ENCODE measurements at places on chromosomes 1 and 21.

DNA sequence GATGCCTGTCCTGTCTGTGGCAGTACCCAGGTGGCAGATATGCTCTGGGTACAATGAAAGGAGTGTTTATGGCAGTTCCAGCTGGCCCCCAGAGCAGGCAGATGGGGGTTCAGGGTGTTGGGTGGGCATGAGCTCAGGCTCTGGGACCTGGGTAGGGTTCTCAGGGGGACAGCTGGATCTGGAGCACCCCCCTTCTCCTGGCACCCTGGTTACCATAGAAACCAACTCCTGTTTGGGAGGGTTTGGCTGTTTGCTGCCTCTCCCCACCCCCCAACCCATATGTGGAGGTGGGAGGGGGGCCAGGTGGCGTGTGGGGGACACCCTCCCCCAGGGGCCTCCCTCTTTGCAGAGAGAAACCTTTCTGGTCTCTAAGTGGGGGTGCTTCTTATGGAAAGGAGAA, 7.1 kb downstream of the FOXO6 start:
- no peak for DNase-seq

DNA sequence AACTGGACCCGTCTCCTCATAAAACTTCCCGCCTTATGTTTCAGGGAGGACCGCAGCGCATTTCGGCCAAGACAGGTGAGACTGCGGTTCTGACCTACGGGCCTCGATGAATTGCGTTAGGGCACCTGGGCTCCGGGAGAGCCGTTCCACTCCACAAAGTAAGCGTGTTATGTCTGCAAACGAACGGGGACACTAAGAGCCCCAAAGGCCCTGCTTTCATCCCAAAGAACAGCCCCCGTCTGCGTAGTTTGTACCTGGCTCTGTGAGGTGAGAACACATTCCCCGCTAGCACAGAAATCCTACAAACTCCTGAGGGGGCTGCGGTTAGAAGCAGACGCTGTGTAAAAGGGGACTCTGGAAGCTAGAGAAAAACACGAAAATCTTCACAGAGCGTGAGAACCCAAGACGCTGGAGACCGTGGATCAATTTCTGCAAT, 41.6 kb upstream of the PPIAL4F start:
- no peak for DNase-seq

GRCh38 chr1:224427346-224427745, 7.3 kb downstream of the WDR26 start:
- no peak for DNase-seq

DNA sequence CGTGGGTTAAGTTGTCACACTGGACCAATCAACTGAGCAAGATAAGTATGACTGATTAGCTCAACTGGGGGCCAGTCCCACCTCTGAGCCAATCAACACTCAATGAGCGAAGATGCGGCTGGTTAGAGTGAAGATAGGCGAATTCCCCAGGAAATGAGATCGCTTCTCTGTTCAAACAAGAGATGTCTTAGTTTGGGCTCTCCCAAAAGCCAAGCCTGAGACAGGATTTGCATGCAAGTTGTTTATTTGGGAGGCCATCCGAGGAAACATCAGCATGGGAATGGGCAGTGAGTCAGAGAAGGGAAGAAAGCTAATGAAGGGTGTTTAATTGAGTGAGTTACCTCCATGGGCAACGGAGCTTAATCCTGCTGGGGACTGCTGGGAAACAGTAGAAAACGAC, 4.9 kb upstream of the GJB5 start:
- no peak for DNase-seq

DNA sequence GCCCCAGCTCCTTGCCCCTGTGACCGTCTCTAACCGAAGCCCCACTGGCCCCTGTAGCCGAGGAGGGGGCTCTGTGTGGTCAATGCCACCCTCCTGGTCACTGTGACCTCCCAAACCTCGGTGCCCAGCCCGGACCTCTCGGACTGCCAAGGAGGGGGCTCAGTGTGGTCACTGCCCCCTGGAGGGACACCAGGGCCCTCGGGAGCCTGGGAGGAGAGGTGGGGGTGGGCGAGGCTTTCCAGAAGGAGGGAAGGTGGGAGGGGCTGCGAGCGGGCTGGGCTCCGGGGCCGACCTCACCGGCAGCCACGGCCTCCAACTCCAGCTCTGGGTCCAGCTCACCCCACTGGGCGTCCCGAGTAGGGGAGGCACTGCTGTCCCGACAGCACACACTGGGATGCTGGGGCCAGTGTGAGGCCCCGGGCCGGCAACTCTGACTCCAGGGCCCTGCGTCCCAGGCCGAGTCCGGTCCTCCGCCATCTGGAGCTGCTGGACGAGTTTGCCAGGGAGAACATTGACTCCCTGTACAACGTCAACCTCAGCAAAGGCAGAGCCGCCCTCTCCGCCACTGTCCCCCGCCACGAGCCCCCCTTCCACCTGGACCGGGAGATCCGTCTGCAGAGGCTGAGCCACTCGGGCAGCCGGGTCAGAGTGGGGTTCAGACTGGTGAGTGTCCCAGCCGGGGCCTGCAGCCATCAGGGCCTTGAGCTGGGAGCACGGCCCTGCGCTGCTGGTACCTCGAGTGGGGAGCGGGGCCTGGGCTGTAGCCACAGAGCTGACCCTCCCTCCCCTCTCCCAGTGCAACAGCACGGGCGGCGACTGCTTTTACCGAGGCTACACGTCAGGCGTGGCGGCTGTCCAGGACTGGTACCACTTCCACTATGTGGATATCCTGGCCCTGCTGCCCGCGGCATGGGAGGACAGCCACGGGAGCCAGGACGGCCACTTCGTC, 6.4 kb downstream of the SCNN1D start:
- no peak for DNase-seq

DNA sequence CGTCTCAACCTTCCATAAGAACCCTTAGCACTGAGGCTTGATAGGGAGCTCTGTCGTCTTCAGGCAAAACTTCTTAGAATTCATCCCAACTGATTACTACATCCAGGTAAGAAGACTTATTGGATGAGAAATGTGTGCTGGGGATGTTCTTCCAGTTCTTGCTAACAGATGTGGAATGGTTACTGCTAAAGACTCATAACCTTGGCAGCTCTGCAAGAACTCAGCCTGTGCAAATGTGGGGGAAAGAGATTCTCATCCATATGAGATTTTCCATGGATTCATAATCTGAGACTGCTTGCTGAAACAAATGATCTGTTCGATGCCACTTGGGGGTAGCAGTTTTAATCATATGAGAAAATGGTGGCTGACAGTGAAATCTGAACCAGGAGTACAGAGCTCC, 48.2 kb downstream of the NTPCR start:
- DNase-seq, result no peak

DNA sequence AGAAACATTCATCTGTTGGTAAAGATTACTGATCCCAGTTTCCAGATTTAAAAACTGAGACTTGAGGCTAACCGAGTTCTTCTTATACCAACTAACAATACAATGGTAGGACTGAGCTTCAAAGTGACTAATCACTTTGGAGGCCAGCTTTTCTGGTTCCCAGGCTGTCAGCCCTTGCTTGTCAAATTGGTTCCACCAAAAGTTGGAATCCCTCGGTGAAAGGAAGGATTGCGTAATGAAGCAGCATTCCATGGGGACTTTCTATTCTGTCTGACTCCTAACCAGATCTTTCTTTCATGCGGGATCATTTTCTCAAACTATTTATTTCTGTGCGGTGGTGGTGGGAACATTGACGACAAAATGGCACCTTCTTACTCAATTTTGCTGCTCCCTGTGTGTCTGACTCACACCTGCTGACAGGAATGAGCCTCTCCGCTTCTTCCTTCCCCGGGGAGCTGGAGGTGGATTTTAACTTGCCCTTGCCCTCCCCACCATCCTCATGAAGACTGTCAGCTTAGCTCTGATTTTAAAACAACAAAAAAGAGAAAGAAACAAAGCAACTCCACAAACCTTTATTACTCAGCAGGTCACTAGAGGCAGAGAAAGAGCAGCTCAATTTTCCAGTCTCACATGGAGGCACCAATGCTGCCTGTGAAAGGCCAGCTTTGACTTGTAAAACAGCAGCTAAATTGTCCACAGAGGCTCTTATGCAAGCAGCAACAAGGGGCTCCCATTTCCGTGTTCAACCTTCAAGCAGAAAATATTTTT, 32.9 kb upstream of the RASAL2 start:
- DNase-seq, result no peak

DNA sequence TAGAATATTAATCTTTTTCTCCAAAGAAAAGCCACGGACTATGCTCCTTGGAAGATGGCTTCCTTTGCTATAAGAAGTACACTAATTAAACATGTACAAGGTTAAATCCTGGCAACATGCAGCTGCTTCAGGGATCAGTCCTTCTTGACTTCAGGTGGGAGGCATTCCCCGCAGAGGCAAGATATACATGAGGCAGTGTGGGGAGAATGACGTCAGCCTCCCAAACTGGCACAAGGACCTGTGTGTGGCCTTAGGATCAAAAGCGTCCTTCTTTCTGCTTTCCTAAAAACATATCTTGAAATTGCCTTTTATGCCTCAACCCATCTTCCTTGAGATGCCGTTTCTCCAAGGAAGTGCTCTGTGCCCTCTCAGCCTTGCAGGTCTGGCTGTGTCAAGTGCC, 90.3 kb downstream of the WLS start:
- DNase-seq, result no peak

DNA sequence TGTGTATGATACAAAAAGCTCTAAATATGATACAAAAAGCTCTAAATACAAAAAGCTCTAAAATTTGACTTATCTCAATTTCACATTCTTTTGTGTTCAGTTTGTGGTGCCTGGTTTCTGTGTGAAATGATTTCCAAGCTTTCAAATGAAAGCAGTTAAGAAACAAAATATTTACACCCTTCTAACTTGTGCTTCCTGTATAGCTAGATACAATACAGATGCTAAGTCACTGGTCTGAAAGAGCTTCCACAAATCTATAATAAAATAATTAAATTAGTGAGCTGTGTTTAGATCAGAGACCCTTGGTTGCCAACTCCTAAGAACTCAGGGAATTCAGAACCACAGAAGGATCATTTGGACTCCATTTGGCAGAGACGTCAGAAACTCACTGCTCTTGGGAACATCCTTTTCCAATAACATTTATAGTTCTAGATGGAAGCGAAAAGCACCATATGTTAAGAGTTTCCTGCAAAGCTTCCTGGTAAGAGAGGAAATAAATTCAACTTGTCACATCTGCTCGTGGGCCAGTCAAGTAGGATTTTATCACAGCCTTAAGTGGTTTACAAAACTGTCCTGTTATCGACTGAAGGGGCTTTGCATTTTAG, 1079.1 kb downstream of the ADGRL2 start:
- no peak for DNase-seq

- DNase-seq, result no peak
Measured at GRCh38 chr1:156409439-156409838, 40.4 kb downstream of the RHBG start.

GRCh38 chr1:92956254-92957029, 4.8 kb downstream of the DIPK1A start:
- no peak for DNase-seq

- no peak for DNase-seq
Measured at GRCh38 chr1:85689775-85690404, 18.3 kb downstream of the ZNHIT6 start.

GRCh38 chr1:30906631-30907441, 1.7 kb downstream of the SDC3 start:
- no peak for DNase-seq

DNA sequence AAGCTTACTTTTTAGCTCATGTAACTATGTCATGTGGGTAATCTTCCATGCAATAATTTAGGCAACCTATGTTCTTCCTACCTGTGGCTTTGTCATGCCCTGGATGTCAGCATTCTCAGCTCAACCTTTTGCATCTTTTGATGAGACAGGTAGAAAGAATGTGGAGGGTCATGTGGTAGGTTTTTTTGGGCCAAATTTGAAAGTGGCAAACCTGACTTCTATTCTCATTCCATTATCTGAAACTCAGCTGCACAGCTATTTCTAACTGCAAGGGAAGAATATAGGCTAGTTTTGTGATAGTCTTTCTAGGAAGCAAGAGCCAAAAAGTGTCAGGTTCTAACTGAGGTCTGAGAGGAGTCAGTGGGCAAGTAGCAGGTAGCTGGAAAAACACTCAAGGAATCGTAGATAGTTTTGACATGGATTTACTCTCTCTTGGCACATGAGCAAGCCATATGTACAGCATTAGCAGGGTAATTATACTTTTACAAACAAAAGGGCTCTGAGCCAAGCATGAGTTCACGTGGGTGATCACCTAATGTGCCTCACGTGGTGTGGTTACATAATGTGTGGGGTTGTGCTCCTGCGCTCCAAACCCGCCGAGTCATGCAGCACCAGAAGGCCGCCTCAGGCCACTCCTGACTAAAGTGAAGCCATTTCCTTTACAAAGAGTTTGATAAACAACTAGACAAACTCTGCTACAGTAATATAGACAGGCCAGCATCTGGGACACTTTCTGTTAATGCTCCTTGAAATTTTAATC, 1013.8 kb downstream of the PLA2G4A start:
- no peak for DNase-seq
